ENCODE measurements at places on chromosomes 11 and 22.
A peak's percentile ranks its signal among the peaks of the same experiment; 100 is the strongest.

DNA sequence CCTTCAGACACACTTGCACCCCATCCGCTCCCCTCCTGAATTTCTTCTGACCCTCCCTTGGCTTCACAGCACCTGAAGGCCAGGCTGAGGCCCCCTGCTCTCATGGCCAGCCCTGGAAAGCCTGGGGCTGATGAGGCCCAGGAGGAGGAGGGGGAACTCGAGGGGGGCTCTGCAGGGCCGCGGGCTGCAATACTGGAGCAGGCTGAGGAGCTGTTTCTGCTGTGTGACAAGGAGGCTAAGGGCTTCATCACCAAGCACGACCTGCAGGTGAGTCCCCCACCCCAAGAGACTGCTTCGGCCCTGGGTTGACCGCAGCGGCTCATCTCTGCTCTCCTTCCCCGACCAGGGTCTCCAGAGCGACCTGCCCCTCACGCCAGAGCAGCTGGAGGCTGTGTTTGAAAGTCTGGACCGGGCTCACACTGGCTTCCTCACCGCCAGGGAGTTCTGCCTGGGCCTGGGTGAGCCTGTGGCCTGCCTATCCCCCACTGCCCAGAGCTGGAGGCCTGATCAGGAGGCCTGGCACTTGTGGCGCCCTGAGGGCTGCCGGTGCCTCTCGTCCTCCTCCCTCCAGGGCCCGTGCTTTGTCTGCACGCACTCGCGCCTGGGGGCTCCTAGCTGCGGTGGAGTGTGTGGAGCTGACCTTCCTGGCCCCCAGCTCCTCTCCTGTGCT is 922 bp downstream of the CRACR2B start:
- no peak for DNase-seq

GRCh38 chr11:100555931-100556330 is 131.2 kb upstream of the ARHGAP42 start:
- no peak for DNase-seq

DNA sequence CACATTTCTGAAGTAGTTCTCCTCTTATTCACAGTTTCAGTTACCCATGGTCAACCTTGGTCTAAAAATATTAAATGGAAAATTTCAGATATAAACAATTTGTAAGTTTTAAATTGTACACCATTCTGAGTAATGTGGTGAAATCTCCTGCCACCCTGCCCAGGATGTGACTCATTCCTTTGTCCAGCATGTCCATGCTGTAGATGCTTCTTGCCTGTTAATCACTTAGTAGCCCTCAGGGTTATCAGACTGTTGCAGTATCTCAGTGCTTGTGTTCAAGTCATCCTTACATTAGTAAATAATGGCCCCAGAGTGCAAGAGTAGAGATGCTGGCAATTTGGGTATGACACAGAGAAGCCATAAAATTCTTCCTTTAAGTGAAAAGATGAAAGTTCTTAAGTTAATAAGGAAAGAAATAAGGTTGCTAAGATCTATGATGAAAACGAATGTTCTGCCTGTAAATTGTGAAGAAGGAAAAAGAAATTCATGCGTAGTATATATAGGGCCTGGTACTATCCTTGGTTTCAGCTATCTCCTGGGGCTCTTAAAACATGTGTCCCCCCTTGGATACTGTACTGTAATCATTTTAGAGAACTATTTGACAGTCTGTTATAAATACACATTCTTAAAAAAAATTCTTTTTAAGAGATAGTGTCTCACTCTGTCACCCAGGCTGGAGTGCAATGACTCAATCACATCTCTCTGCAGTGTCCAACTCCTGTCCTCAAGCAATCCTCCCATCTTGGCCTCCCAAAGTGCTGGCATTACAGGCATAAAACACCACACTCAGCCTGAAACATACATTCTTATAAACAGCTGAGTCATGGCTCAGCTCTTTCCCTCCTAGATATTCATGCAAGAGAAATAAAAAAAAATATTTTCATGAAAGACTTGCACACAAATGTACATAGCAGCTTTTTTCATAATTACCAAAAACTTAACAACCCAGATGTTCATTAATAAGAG is 31.3 kb downstream of the MTNR1B start:
- no peak for DNase-seq

- no peak for DNase-seq
Measured at GRCh38 chr11:109018639-109019038, 353.8 kb downstream of the DDX10 start.

DNA sequence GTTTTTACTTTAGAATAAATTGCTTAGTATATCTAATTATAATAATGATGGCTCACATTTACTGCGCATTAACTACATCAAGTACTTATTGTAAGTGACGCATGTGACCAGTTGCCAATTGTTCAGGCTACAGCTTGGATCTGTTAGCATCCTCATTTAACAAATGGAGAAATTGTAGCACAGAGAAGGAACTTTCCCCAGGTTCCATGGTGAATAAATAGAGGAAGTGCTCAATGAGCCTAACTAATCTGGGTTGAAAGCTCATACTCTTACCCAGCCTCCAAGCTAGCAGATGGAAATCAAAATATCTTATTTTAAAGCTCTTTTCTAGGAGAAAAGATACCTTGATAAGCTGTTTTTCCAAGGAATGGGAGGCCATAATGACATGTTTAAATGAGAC is 19.8 kb downstream of the MMP27 start:
- no peak for DNase-seq

GRCh38 chr11:71223671-71224660 is 28.4 kb downstream of the SHANK2 start:
- DNase-seq, result no peak

- DNase-seq, result peak; percentile 71
Measured at GRCh38 chr11:44568658-44569473, 3.4 kb downstream of the CD82 start.

- DNase-seq, result no peak
Measured at GRCh38 chr11:119991669-119992068, 146.2 kb downstream of the TRIM29 start.

GRCh38 chr11:8357505-8357888 is 93.8 kb upstream of the LMO1 start:
- no peak for DNase-seq

GRCh38 chr11:15723966-15724365 is 609.2 kb downstream of the INSC start:
- no peak for DNase-seq

GRCh38 chr11:60972182-60973030 is 926 bp downstream of the CD6 start:
- no peak for DNase-seq

DNA sequence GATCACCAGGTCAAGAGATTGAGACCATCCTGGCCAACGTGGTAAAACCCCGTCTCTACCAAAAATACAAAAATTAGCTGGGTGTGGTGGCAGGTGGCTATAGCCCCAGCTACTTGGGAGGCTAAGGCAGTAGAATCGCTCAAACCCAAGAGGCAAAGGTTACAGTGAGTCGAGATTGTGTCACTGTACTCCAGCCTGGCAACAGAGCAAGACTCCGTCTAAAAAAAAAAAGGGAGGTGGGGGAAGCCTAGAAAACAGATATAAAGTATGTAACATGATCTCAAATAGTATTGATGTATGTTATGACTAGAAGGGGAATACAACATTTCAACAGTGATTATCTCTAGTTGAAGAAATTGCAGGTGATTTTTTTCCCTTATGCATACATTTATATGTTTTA is 61.4 kb downstream of the SLC1A2 start:
- DNase-seq, result no peak

DNA sequence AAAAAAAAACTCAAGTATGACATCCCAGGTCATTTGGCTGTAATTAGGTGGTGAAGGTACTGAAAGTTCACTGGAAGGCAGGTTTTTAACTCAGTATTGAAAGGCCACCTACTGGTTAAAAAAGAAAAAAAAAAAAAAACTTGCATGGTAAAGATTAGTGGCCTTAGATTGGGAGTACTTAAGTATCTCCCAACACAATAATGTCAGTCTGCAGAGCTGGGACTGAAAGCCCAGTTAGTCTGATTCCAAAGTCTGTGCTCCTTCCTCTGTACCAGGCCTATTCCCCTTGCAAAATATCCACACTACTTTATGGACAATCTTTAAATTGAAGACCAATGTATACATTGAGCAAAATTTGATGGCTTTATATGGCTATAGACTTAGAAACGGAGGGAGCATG is 85.5 kb downstream of the NOX4 start:
- no peak for DNase-seq

- DNase-seq, result no peak
Measured at GRCh38 chr11:95081412-95081811, 8.2 kb upstream of the ENDOD1 start.

DNA sequence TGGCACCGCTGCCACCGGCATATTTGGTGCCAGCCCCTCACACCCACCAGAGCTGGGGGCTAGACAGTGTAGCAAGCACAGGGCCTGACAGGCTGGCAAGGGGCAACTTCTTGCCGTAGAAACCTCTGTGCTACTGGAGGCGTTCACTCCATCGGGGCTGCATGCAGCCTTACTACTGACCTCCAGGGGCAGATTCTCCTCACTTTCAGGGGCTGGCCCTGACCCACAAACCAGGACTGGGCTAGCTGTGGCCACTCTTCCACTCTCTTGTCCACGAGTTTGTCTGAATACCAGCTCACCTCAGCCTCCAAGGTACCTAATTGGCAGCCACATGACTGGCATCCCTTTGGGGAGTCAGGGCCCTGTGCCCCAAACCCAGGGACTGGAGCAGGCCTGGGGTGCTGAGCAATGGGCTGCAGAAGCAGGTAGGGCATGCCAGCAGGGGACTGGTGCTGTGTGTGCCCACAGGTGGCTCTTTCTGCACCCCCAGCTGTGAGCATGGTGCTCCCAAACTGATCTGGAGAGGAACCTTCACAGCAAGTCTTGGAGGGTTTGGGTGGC is 2.1 kb upstream of the LMO1 start:
- DNase-seq, result no peak

GRCh38 chr11:31788085-31788484 is 23.0 kb downstream of the PAX6 start:
- no peak for DNase-seq

DNA sequence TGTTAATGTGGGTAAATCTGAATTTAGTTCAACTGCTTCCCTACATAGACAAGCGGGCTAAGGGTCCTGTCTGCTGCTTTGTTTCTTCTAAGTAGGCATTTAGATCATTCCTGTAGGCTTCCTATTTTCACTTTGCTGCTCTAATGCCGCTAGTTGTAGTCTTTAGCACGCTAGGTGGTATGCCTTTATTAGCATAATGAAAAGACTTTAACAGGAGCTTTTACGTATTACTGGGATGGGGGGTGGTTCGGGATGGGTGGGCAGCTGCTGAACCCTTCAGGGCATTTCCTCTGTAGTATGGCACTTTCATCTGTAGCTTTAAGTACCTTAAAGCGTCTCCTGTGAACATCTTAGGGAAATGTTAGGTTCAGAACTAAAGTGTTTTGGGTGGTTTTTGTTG is 85.3 kb downstream of the GGT1 start:
- no peak for DNase-seq

DNA sequence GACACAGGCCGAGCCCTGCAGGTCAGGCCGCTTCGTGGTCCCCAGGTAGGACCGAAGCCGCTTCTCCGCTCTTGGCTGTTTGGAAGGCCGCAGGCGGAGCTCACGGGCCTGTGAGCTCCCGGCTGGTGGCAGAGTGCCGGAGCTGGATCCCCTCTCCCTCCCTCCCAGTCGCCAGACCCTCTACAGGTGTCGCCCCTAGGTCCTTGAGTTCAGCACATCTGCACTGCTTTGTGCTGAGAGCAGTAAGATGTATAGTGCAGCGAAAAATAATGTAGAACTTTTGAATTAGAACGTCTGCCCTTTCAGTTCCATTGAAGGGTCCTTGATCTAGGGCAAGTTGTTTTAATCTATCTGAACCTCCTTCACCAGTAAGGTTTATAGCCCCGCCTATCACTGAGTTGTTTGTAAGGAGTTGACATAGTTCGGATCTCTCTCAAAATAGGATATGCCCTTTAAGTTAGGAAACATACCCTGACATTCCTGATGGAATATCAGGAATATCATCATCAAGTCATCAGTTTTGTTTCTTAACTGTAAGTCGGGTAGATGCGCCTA is 419 bp downstream of the ANKRD49 start:
- DNase-seq, result no peak

DNA sequence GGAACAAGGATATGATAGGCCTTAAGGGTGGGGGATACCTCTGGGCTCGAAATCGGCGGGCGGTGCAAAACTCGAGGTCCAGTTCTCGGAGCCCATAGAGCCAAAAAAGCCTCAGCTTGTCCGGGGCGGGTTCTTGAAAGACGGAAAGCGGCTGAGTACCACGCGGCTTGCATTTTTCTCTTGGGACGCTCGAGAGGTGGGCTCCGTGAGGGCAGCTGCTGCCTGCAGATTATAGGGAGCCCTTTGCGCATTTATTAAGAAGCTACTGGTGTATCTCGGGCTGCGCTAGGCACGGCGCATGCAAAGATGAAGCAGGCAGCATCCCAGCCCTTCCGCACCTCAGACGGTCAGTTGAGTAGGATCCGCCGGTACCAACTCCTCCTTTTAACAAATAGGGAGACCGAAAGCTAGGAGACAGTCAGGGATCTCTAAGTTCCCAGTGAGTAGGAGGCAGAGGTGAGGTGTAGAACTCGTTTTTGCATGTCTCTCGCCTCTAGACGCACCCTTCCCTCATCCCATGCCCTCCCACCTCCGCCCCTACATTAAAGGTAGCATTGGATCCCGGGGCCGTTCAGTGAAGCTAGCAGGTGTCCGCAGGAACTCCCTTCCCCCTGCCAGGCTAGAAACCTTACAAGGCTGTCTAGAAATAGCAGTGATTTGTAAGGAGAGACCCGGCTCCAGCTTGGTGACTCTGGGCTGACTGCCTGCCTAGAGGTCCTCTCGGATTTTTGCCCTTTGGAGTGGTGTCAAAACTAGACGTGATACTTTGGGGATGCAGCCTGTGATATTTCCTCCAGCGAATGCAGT is 768 bp downstream of the LDHA start:
- no peak for DNase-seq

- no peak for DNase-seq
Measured at GRCh38 chr11:15933886-15934625, 422.3 kb downstream of the SOX6 start.

GRCh38 chr22:21013657-21014201 is 1.2 kb upstream of the P2RX6 start:
- no peak for DNase-seq

GRCh38 chr11:58024601-58025091 is 965 bp downstream of the OR9Q1 start:
- DNase-seq, result no peak

- no peak for DNase-seq
Measured at GRCh38 chr11:18727479-18728236, 1.7 kb upstream of the IGSF22 start.

- no peak for DNase-seq
Measured at GRCh38 chr11:82987997-82988396, 83.7 kb downstream of the RAB30 start.

DNA sequence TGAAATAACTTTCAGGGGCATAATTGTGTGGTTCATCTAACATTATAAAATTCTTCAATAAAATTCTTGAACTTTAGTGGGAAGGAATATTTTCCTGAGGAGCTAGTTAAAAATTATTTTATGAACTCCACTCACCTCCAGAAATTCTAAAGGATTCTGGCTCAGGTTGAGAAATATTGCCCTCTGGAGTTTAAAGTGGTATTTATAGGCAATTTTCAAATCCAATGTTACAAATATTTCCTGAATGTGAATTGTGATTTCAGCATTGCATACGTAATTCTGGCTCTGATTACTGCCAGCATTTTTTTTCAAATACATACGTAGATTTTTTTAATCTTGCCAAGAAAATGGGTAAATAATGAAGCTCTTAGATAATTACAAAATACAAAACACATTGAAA is 598.2 kb upstream of the ANO3 start:
- no peak for DNase-seq
